Amniotic epithelial cell (primary cell): ENCODE measurements at places on chromosomes 4 and X.

DNA sequence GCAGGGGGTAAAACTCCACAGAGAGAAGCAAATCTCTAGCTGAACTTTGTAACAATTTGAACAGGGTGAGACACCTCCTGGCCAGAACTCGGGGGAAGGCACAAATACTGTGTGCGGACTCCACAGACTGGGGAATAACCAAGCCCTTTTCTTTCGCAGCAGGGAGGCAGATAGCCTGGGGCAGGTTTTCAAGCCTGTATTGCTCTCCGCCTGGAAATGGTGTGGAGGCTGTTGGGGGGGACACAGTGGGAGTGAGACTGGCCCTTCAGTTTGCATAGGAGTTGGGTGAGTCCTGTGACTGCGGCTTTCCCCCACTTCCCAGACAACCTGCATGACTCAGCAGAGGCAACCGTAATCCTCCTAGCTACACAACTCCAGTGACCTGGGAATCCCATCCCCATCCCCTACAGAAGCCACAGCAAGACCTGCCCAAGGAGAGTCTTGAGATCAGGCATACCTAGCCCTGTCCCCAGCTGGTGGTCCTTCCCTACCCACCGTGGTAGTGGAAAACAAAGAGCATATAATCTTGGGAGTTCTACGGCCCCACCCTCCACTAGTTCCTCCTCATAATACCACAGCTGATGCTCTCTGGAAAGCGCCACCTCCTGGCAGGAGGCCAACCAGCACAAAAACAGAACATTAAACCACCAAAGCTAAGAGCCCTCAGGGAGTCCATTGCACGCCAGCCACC, 12.9 kb upstream of the SMPX start:
- DNase-seq: peak; percentile 36

DNA sequence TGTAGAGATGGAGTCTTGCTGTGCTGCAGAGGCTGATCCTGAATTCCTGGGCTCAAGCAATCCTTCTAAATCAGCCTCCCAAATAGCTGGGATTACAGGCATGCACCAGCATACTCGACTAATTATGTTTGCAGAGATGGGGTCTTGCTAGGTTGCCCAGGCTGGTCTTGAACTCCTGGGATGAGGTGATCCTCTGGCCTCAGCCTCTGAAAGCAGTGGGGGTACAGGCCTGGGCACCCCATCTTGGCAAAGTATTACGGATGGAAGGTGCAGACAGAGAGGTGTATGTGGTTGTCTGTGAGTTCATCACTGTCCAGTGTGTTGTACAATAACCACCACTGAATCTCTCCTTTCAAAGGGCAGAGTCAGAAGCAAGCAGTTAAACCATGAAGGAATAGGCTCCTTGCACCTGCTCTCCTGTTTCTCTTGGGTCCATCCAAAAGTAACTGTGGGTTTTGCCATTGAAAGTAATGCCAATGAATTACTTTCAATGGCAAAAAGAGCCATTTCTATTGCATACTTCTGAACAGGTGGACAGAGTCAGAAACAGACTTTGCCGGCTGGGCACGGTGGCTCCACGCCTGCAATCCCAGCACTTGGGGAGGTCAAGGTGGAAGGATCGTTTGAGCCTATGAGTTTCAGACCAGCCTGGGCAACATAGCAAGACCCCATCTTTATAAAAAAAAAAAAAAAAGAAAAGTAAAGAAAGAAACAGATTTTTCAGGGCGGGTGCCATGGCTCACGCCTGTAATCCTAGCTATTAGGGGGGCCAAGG, 7.0 kb upstream of the AKAP17A start:
- DNase-seq: no peak

DNA sequence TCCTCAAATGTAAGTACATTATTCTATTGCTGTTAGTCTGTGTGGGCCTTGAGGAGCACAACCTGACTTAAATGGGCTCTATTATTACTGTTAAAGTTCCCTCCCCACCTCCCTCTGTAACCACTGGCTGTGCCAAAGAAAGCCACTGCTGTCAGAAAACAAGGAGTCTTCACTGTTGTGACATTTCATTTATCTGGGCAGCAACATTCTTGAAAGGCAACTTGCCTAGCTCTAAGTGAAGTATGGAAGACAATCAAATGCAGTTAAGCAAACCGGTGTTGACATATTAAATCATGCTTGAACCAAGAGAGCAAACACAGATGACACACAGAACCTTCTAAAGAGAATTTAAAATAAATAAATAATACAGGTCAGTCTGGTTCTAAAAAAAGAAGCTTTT, 81.0 kb downstream of the EPHA5 start:
- no peak for DNase-seq

DNA sequence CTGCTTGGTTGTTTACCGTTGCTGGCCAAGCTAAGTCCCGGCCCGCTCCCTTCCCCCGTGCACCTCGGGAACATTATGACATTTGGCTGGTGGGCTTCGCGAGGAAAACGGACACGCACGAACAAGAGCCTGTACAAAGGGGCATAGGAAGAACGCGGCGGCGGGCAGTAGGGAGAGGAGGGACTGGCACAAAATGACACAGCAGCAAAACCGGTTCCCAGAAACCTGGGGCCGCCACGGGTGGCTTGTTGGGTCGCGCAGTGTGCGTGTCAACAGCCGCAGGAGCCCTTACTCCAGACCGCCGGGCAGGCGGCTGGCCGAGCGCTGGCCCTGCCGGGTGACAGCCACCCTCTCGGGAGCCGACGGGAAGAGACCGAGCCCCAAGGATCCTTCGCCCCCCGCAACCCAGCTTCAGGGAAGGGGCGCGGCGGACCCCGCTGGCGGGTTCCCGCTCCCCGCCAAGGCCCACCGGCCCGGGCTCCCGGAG, 1.6 kb upstream of the LIN54 start:
- no peak for DNase-seq

DNA sequence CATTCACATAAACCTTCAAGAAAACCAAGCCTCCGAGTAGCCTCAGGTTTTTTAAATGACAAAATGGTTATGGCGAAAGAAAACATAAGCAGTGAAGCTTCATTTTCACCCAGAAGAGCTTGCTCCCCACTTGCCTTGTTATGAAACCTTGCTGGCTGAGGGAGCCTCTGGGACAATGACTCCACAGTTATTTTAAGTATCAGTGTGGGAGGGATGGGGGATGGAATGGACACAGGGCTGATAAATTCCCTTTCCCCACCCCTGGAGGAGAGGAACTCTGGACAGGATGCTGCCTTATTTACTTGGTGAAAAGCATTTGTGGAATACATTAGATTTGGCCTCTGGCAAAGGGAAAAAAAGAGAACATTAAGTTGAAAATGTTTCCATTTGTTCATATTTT, 220.7 kb upstream of the CNKSR2 start:
- peak; percentile 47 for DNase-seq

- no peak for DNase-seq
Observed at GRCh38 chr4:13309751-13310150, 174.4 kb downstream of the RAB28 start.

GRCh38 chr4:61517144-61517543, 317.0 kb downstream of the ADGRL3 start:
- DNase-seq: no peak

GRCh38 chr4:181365671-181366070, 877.5 kb upstream of the TENM3 start:
- no peak for DNase-seq

- DNase-seq: peak; percentile 64
Observed at GRCh38 chr4:55069248-55069647, 56.1 kb downstream of the KDR start.
